ENCODE measurements at places on chromosomes 11 and 22.

DNA sequence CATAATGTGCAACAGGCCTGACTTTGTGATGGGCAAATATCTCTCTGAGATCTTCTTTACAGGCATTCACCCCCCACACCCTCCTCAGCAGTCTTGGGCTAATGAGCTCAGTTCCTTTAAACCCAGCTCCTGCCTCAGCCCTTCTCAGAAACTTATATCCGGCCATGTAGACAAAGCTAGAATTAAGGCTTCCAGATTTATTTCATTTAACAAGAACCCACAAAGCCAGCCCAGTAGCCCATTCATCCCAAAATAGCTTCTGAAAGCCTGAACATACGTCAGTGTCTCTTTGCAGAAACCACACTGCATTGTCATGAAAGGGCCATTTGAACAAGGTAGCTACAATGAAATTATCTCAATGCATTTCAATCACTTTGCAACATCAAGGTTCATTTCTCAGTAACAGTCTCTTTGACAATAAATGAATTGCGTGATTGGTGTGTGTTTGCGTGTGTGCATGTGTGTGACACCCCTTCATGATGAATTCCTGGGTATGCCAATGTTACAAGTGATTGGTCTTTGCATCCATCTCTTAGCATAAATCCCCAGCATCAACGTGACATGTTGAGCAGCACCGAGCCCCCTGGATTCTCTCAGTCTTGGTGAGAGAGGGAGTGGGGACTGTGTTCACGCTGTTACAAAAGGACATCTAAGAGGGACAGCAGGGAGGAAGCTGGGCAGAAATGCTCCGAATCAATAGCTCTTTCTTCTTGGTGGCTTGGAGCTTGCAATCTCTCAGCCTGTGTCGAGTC, 299.6 kb downstream of the KIRREL3 start:
- no peak for DNase-seq

GRCh38 chr22:20419664-20419951, 18.0 kb downstream of the SCARF2 start:
- DNase-seq, result no peak

DNA sequence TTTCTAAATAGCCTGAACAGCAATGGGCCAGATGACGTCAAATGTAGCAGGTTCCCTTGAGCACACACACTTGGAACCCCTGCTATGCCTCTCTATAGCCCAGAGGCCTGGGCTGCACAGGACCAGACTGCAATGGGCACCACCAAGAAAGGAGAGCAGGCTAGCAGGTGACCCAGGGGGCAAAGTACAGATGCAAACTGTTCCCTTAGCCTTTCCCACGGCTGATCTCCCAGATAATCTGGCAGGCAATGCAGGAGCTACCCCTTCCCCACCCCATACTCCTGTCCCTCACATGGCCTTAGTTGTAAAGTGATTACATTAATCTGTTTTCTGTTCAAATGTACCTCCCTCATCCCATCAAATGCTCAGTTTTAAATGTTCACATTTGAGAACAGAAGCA, 41.3 kb downstream of the SMCO4 start:
- DNase-seq, result no peak

- no peak for DNase-seq
Observed at GRCh38 chr11:71281831-71282230, 29.5 kb upstream of the SHANK2 start.

DNA sequence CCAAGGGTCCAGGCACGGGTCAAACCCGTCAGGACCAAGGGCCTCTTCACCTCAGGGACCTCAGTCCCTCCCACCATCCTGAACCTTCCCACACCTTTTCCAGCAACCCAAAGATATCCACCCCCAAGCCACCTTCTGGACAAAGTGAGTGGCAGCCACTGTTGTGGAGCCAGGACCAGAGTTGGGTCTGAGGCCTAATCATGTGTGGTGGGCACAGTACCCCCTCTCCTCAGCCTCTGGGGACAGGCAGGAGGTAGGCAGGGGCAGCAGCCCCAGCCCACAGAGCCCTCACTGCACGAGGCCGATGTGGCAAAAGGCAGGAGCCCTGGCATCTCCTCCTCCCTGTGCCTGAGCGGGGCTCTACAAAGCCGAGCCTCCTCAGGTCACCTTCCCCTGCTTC, 2.5 kb downstream of the KCNJ11 start:
- no peak for DNase-seq

DNA sequence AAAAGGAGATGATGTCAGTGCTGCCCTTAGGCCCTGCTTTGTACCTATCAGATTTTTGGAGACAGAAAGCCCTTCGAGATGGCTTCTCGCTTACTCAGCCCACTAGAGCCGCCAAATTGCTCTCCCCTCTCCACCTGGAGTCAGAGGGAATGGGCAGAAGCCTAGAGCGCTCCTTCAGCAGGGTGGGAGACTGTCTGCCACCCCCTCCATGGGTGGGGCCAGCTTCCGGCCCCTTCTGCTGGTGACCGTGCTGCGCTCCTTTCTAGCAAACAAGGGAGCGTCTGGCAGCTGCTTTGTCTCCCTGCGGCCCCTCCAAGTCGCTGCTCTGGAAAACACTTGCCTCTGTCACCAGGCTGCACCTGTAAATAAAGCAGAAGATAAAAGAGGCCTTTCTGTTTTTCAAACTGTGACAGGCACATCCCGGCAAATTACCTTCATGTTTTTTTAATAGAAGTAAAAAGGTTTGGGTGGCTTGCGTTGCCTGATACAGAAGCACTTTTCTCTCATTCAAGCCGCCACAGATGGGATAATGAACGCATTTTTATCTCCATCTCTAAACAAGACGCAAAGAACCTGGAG, 145.7 kb upstream of the NECTIN1 start:
- no peak for DNase-seq

DNA sequence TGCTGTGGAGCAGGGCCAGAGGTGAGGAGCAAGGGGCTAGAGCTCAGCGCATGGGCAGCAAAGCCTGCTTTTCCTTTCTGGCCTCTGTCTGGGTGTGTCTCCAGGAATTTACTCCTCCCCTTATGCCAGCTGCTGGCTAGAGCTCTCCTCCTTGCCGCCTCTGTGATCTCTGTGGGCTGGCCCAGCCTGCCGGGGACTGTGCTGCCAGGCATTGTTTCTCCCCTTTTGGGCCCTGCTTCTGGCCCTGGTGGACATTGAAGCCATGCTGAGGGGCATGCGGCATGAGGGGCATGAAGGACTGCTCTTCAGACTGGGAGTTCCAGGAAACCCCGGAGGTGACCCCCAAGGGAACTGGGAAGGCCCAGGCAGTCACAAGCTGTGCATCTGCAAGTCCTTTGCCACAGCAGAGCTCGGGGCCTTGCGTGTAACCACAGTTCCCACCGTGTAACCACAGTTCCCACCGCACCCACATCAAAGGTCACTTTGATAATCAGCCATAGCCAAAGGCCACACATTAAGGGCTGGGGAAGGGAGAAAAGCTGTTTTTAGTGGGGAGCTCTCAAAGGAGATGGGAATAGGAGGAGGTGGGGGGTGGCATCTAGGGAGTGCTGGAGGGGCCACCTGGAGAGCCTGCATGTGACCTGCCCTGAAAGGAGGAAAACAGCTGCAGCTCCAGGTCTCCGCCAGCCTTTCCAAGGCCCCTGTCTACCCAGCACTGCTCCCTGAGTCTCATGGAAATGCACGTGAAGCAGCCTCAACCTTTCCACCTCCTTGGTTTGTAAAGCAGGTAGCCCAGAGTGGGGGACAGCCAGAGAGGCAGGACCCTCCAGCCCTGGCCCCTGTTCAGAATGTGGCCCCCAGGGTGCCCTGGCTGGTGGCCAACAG, 62.3 kb downstream of the PPFIBP2 start:
- DNase-seq, result no peak

DNA sequence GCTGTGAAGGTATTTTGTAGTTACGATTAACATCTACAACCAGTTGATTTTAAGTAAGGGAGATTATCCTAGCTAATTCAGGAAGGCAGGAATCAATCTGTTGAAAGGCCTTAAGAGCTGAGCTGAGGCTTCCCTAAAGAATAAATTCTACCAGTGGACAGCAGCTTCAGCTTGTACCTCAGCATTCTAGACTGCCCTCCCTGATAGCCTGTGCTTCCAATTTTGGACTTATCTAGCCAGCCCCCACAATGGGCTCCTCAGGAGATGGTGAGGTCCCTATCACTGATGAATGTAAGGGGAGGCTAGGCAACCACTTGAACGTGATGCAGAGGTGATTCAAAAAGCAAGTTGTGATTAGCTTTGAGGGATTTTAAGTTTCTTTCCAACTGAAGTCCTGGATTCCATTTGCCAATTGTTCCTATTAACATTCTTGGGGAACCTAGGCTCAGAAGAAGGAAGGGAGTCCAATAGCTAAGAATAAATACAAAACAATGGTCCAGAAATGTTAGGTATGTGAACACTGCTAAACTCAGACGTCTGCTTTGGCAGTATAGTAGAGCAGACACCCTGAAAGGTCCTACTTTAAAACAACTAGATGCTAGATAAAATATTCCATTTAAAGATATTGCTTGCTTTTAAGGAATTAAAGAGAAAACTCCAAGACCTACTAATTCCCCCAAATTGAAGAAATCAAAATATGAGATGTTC, 404.3 kb upstream of the TENM4 start:
- DNase-seq, result no peak

DNA sequence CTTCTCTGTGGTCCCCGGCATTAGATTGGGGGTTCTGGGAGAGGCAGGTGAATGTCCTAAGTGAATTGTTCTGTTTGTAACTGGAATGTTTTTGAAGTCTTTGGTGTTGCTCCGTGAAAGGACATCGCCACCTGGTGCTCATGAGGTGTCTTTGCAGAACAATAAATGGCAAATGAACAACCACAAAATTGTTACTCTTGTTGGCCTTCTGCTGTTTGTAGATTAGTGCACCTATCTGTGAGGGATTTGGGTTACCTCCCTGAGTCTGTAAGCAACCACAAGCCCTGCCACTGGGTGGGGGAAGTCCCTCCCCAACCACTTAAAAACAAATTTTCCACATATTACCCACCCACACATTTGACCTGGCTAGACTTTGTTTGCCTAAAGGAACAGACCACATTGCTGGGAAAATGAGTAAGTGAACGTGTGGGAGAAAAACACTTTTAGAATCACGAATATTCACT, 4.7 kb downstream of the MPEG1 start:
- DNase-seq, result no peak

GRCh38 chr11:100550298-100550697, 136.8 kb upstream of the ARHGAP42 start:
- DNase-seq, result no peak

DNA sequence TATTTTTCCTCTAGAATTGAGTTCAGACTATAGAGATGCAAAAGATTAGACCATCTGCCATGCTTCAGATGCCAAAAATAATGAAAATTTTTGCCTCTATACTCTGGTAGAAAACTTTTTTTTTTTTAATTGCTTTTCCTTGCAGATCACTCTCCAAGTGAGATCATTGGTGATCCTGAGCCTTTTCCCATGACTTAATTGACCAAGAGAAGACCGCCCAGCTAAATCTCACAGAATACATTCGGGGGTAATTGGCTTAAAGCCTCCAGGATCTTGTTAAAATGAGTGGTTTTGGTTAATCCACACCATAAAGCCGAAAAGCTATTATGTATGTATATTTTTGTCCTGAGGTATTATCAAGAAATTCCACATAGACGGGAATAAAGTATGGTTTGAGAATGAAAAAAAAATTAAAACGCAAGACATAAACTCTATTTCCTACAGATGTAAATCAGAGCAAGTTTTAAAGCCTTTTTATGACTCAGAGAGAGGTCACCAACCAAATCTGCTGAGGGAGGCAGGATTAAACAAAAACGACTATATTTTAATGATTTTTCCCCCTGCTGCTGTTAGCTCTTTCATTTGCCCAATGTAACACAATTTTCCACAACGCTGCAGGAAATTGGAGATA, 64.0 kb downstream of the PARVA start:
- DNase-seq, result no peak

GRCh38 chr22:30424534-30425326, 838 bp upstream of the MTFP1 start:
- DNase-seq, result no peak

- DNase-seq, result no peak
Observed at GRCh38 chr11:110141812-110142211, 48.6 kb downstream of the ZC3H12C start.

DNA sequence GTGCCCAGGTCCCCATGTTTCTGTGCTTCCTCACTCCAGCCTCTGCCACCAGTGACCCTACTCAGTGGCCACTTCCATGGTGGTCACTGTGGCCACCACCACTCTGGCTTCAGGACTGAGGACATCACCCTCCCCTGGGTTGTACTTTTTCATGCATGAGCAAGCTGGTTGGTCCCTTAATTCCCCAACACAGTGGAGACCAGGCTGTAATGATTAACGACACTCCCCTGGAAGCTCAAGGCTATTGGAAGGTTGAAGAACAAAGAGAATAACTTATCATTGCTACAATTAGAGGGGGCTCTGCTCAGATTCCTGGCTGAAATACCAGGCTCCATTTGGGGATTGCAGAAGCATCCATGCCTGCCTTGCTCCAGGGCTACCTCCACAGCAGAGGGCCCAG, 10.5 kb downstream of the PLAAT4 start:
- no peak for DNase-seq

GRCh38 chr11:108926171-108926840, 261.4 kb downstream of the DDX10 start:
- no peak for DNase-seq

GRCh38 chr22:50376085-50376651, 33.0 kb downstream of the PPP6R2 start:
- no peak for DNase-seq

- DNase-seq, result peak; percentile 33
Observed at GRCh38 chr11:12070446-12071267, 39.7 kb upstream of the MICAL2 start.

- no peak for DNase-seq
Observed at GRCh38 chr11:10902301-10903063, 44.6 kb upstream of the ZBED5 start.

- no peak for DNase-seq
Observed at GRCh38 chr11:22584976-22585375, 40.6 kb downstream of the FANCF start.

- no peak for DNase-seq
Observed at GRCh38 chr11:23336961-23337360, 476.7 kb upstream of the CCDC179 start.

Data from H1 (cell line).